ENCODE measurements at places on chromosomes 12 and 14. TPM values are rescaled to one million over a fixed set of nuclear protein-coding genes. Genes with fewer than 3 reads are reported as not detected.

The GSG1 gene
- polyA plus RNA-seq: not detected

The FBLN5 gene
- polyA plus RNA-seq: 3.0 TPM

- DNase-seq: no peak
Measured at GRCh38 chr12:50397117-50397650, 775 bp upstream of the FAM186A start.

The KCNK10 gene
- polyA plus RNA-seq: not detected

Data from immature natural killer cell (primary cell).